ENCODE measurements at places on chromosomes 12 and 14.

- DNase-seq, result no peak
Measured at GRCh38 chr12:117273091-117273490, 82.8 kb upstream of the FBXO21 start.

DNA sequence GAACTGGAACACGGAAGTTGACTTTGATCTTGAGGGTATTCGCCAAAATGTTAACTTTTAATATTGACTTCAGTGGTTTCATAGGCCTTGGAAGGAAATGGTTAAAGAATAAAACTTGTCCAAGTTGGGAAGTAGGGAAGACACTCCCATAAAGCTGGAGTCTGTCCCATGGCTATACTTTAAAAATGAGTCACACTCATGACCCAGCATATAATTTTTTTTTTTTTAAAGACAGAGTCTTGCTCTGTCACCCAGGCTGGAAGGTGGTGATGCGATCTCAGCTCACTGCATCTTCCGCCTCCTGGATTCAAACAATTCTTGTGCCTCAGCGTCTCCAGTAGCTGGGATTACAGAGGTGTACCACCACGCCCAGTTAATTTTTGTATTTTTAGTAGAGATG lies 19.6 kb downstream of the TMPRSS12 start:
- no peak for DNase-seq

DNA sequence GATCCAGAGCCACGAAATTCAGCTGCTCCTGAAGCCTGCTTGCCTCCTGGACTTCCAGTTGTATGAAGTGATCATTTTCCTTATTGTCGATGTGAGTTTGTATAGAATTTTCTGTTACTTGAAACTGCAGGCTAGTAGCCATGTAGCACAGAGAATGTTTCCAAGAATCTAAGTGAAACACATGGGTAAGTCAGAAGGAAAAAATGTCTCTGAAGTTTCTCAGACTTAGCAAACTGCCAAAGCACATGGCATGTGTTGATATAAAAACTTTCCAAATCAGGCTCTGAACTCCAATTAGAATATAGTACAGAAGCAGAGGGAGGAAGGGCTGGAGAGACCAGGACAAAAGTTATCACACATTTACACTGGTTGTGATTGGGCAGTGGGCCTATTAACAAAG lies 9.8 kb upstream of the PCNX1 start:
- no peak for DNase-seq

DNA sequence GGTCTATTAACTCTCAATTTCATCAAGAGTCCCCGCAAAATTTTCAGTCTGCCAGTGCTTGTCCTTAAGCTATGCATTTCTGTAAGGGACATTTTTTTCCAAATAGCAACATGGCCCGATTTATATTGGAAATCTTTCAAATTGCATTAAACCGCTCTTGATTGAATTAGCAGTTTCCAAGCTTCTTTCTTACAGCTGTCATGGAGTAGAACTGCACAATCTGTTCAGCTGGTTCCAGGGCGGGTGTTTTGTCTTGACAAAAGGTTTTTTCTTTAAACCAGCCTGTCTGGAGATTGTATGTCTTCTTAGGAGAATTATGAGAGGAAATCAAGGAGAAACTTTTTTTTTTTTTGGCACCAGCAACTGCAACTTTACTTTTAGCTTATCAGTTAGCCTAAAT lies 185.8 kb downstream of the ALG10B start:
- DNase-seq, result no peak

DNA sequence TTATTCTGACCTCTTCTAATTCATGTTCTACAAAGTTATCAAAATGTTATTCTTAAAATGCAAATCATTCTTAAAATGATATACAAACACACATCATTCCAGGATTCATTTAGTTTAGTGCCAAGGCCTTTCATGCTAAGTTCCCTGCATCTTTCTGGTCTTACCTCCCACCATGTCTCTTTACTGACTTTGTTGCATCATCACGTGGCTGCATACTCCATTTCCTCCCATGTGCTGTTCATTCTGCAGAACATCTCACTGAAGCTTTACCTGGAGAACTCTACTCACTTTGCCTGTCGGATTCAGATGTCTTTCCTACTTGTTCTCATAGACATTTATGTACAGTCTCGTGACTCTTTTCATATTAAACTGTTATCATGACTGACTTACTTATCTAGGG lies 278.1 kb downstream of the RAD51B start:
- DNase-seq, result no peak

GRCh38 chr14:63421919-63422318 lies 103.2 kb upstream of the GPHB5 start:
- no peak for DNase-seq

DNA sequence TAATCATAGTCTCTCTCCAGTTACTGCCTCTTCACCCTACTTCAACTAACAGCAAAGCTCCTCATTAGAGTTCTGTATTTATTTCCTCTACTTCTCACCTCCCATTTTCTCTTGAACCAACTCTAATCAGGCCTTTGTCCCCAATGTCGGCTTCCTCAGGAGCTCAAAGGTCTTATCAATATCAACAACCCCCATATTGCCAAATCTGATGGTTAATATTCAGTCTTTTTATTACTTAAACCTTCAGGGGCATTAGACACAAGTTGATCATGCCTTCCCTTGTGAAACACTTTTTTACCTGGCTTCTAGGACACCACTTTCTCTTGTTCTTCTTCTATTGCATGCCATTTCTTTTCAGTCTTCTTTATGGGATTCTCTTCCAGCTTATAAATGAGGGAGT lies 509.0 kb downstream of the NELL2 start:
- DNase-seq, result no peak

GRCh38 chr14:105505101-105505500 lies 14.1 kb downstream of the TEDC1 start:
- no peak for DNase-seq

DNA sequence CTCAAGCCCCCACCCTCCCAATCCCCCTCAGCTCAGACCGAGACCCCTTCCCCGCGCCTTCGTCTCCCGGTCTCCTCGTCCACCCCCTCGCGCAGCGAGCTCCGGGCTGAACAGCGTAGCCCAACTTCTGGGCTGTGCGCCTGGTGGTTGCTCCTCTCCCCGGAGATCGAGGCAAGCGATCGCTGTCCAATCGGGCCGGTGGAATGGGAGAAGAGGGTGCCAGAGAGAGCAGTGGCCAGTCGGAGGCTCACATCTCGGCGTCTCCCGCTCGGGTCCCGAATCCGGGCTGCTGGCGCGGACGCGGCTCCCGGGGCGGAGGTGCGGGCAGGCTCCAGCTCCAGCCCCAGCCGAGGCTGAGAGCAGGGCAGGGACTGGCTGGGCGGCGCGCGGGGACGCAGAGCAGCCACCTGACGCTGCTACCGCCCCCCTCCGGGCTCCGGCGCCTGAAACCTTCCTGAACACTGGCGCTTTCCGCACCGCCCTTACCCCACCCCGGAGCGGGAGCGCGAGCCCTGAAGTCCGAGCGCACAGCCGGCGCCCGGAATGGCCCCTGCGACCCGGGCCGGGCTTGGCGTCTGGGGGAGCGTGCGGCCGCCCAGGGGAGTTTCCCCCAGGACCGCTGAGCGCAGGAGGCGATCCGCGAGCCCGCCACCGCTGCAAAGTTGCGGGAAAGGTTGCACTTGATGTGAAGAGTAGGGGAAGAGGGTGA lies 508 bp upstream of the KCNH5 start:
- DNase-seq, result no peak

- DNase-seq, result no peak
Measured at GRCh38 chr14:55130196-55130550, 1.1 kb downstream of the LGALS3 start.

- no peak for DNase-seq
Measured at GRCh38 chr14:100703386-100704220, 23.1 kb upstream of the DLK1 start.

DNA sequence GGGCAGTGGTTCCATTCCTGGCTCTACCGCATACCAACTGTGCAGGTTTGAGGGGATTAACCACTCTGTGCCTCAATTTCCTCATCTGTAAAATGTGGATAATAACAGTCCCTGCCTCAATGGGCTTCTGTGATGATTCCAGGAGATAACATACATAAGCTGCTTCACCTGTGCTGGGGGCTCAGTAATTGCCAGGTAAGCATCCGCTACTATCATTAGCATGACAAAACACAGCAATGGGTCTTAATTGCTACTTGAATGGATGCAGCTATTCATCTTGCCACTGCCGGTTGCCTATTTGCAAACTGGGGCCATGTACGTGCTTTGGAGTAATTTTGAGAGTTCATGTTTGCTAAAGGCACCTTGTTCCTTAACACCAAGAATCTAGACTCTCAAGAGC lies 132.6 kb downstream of the TMEM132D start:
- no peak for DNase-seq

DNA sequence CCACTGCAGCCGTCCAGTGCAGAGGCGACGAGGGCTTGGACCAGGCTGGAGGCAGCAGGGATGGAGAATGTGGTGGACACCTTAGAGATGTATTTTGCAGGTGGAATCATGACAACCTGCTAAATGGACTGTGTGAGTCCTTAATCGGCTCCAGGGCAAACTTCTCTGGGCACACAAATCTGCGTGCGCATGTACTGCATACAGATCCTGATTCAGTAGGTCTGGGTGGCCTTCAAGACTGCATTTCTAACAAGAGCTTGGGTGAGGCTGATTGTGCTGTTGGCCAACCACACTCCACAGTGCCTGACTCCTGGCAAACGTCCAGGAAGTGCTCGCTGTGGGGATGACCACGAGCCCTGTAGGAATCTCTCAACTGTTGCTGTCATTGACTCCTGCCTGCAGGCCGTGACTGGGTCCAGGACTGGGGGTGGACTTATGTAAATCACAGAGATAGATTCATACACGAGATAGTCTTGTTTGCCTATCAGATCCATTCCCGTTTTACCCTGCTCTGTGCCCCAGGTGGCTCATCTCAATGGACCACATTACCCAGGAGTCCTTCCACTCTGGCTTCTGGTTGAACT lies 27.2 kb downstream of the JDP2 start:
- DNase-seq, result no peak

GRCh38 chr12:57698414-57698813 lies 4.5 kb downstream of the OS9 start:
- DNase-seq, result no peak

DNA sequence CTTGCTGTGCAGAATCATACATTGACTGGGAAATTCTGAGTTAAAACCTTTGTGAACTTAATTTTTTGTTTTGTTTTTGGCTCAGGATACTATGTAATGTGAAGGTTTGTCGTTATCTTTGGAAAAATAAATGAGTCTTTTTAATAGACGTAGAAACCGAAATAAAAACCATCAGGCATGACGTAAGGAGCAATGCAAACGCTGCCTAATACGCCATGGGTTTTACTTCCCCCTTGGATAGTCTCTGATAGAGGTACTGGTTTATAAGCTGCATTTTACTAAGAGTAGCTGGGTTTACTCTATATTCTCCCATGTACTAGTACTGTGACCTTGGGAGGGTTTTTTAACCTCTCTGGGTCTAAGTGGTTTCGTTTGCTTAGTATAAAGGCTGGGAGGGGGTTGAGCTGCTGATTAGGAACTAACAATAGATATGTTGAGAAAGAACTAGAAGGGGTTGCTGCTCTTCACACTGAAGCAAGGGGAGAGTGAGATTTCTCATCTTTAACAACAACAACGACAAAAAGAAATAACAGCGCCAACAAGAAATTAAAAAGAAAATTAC lies 66.8 kb upstream of the SLCO1C1 start:
- no peak for DNase-seq

DNA sequence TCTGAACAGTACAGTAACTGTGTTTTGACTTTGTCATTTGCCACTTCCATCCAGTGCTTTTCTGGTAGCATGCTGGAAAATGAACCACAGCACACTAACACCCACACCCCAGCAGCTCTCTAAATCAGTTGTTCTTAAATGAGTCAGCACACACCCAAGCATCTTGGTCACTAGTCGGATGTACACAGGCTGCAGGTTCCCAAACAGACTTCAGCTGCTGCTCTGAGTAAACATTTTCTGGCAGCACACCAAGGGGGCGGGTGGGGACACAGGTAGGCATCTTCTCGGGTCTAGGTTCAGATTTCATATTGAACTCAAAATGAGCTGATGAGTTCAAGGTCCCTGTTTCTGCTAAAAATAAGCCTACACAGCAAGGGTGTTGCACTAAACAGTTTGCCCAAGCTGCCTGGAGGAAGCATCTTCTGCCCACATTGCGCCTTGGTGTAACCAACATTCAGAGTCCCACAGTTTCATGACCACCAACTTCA lies 39.8 kb downstream of the IFNG start:
- DNase-seq, result no peak

- DNase-seq, result no peak
Measured at GRCh38 chr12:113826805-113827538, 139.2 kb downstream of the RBM19 start.

DNA sequence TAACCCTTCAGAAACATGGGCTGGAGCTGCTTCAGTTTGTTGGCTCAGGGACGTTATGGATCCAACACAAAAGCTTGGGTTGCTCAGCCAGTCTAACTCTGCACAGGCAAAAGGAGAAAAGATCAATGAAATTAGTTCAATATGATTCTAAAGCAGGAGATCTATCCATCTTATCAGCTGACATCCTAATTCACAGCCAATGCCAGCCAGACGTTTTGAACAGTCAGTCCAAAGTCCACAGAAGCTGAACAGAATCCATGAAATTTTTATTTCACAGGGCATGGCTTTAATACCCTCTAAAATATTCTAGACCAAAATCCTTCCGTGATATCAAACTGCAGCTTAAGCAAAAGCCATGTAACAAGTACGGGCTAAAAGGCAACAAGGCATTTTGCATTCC lies 13.7 kb downstream of the NRDE2 start:
- no peak for DNase-seq

DNA sequence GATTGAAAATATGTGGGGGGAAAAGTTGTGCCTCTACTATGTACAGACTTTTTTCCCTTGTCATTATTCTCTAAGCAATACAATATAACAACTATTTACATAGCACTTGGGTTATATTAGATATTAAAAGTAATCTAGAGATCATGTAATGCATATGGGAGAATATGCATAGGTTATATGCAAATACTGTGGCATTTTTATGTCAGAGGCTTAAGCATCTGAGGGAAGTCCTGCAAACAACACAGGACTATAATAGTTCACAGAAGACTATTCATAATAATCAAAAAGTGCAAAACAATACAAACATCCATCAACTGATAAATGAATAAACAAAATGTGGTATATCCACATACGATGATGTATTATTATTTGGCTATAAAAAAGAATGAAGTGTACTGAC lies 33.7 kb downstream of the YAF2 start:
- DNase-seq, result no peak

DNA sequence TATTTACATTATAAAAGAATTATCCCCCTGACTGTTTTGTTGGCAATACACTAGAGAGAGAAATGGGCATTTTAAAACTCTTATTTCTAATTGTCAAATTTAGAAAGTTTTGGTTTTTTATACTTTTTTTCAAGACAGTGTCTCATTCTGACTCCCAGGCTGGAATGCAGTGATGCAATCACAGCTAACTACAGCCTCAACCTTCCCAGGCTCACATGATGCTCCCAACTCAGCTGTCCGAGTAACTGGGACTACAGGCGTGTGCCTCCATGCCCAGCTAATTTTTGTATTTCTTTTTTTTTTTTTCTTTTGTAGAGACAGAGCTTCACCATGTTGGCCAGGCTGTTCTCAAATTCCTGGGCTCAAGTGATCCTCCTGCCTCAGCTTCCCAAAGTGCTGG lies 8.3 kb upstream of the OR11H6 start:
- DNase-seq, result no peak

- DNase-seq, result no peak
Measured at GRCh38 chr14:58702441-58703160, 64.8 kb downstream of the DACT1 start.

Measured in globus pallidus (tissue), 1 donor.